ENCODE measurements at places on chromosomes 7 and 10. TPM values are rescaled to one million over a fixed set of nuclear protein-coding genes. Genes with fewer than 3 reads are reported as not detected.

DNA sequence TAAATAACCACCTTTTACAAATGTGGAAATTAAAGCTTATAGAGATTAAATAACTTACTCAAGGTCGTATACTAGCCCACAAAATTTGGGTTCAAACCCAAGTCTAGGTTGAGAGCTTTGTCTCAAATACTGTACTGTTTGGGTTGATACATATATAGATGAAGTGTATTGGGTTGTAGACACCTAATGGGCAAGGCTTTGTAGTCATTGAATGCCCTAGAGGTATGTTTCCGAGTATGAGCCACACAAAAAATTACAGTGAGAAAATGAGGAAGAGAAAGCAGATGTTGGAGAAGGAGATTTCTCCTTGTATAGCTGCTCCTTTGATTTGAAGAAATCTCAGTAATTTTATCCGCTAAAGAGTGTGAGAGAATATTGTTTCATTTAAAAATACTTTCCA is 60.6 kb downstream of the C1GALT1 start:
- DNase-seq = no peak

DNA sequence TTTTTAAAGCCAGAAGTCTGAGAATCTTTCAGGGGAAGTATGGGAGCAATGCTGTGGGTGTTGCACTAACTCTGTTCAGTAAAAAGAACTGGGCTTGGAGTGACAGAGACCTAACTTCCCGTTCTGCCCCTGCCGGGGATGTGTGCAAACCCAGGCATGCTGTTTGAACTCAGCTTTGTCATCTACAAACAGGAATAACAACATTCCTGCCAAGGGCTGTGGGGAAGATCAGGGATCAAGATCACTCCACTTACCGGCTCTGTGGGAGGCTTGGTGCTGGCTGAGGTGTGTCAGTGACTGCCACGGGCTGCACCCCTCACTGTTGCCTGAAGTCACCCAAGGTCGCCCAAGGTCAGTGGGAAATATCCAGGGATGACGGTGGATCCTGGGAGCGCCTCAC is 23.1 kb upstream of the DRGX start:
- DNase-seq = no peak

GRCh38 chr7:34835901-34836600 is 178.0 kb downstream of the NPSR1 start:
- no peak for DNase-seq

GRCh38 chr7:55983537-55983936 is 19.2 kb downstream of the NIPSNAP2 start:
- no peak for DNase-seq

DNA sequence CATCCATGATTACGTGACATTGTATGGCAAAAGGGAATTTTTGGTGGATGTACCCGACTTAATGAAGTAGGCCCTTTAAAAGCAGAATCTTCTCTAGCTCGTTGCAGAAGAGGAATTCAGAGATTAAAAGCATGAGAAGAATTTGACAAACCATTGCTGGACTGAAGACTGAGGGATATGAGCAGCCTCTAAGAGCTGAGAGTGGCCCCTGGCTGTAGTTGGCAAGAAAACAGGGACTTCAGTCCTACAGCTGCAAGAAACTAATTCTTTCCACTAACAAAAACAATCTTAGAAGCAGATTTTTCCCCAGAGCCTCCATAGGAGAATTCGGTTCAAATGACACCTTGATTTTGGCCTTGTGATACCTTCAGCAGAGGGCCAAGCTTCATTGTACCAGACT is 34.1 kb downstream of the MACC1 start:
- DNase-seq = no peak

GRCh38 chr10:27276581-27276980 is 36.0 kb upstream of the ACBD5 start:
- no peak for DNase-seq

DNA sequence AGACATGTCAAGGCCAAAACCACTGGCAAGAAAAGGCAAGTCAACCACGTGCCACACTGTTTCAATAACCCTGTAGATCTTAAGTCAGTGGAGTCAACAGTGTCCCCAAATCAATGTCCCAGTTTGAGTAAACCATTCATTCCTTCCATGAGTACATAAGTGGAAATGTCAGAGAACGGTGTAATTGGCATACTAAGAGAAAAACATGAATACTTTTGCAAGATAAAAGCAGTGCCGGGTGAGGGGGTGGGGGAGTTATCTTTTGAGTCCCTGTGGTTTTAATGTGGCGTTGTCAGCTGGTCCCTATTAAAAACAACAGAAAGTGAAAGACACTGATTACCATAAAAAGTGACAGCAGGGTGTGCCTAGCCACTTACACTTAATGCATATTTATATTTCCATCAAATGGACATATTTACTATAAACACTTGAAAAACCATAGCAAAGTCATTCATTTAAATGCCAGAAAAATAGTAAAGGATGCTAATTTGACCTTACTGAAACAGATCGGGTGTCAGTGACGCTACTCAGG is 37.8 kb downstream of the RSU1 start:
- no peak for DNase-seq

DNA sequence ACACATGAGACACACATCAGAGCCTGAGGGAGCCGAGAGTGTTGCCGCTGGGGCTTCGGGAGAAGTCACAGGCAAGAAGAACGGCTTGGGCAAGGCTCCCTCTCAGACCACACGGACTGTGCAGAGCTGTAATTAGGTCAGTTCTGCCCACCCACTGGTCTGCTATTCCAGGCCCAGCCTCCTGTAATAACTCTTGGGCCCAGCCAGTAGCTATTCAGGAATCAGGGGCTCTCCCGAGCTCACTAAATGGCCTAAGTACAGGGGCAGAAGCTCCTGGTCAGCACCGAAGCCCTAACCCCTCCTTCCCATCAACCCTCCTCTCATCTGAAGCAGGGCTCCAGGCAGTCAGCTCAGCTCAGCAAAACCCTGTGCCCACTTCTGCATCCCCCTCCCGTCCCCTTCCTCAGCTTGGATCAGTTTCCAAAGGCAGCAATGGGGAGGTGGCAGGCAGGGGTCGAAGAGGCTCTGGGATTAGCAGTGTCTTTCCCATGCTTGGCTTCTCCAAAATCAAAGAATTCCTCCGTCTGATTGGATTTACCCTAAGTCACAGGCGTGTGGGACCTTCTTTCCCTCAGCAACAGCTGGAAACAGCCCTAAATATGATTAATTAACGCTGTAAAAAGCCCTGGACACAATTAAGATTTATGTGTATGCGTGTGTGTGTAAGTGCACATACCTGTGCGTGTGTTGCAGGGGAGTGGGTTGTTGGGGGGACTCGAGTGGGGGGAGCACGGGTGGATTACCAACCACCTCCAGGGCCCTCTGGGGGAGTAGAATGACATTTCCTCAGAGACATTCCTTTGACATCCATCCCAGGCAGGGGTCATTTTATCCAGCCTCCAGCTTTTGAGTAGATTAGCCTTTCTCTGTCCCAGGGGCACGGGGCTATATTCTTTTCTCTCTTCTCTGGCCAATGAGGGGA is 48.4 kb upstream of the BTRC start:
- no peak for DNase-seq

DNA sequence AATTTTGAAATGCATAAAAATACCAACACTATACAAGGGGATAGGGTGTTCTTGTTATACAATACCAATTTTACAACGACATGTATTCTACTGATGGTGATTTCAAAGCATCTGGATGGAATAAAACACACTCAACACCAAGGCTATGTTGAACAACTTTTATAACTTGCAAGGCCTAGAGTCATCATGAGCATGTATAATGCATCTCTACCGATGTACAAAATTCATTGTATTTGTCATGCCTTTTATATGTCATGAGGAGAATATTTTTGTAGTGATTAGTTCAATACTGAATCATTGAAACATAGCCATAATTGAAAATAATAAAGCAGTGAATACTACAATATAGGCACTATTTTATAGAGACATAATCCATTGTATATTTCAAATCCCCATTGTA is 160.2 kb downstream of the ETV1 start:
- DNase-seq = no peak

- DNase-seq = no peak
These were observed 23.3 kb downstream of the CLIP2 start for GRCh38 chr7:74312418-74313028.

GRCh38 chr7:144842377-144842851 is 6.6 kb upstream of the TPK1 start:
- no peak for DNase-seq

- no peak for DNase-seq
These were observed 50.6 kb downstream of the ZNF438 start for GRCh38 chr10:30980951-30981616.

DNA sequence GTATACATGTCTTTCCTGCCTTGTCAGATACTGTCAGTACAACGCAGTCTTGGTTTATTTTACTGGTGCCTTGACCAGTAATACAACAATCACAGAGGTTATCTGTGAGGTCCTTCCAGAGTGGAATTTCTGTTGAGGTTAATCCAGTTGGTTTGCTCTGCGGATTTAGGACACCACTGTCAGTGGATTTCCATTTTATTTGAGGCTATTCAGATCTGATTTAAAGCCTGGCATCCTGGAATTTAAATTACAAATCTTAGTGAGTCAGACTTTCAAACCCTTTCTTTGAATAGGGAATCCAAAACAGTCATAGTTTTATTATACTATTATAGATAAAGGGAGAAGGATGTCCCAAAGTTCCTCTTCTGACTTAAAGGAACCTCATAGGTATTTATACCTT is 40.5 kb downstream of the ANLN start:
- no peak for DNase-seq

DNA sequence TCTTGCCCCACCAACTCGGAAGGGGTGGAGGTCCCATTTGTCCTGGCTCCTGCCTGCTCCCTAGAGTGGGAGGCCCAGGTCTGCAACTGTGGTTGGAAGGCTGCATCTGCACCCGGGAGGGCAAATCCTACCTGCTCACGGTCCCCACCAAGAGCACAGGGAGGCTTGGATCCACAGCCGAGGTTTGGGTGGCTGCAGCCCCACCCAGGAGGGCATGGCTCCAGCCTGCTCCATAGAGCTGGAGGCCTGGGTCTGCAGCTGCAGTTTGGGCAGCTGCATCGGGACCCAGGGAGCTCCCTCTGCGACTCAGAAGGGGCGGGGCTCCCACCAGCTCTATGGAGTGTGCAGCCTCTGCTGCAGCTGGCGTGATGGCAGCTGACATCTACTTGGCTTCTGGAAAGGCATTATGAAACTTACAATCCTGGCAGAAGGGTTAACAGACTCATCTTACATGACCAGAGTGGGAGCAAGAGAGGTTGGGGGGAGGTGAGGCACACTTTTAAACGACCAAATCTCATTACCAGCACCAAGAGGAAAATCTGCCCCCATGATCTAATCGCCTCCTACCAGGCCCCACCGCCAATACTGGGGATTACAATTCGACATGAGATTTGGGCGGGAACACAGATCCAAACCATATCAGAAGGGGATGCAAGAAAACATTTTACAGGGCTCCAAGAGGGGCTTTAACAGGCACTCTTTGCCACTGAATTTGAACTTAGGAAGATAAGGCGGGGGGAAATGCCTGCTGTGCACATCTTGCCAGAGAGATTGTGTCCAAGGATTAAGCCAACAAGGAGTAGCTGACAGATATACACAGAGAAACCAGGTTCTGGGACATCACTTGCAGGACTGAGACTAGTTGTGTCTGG is 8.2 kb upstream of the BLVRA start:
- DNase-seq = no peak

DNA sequence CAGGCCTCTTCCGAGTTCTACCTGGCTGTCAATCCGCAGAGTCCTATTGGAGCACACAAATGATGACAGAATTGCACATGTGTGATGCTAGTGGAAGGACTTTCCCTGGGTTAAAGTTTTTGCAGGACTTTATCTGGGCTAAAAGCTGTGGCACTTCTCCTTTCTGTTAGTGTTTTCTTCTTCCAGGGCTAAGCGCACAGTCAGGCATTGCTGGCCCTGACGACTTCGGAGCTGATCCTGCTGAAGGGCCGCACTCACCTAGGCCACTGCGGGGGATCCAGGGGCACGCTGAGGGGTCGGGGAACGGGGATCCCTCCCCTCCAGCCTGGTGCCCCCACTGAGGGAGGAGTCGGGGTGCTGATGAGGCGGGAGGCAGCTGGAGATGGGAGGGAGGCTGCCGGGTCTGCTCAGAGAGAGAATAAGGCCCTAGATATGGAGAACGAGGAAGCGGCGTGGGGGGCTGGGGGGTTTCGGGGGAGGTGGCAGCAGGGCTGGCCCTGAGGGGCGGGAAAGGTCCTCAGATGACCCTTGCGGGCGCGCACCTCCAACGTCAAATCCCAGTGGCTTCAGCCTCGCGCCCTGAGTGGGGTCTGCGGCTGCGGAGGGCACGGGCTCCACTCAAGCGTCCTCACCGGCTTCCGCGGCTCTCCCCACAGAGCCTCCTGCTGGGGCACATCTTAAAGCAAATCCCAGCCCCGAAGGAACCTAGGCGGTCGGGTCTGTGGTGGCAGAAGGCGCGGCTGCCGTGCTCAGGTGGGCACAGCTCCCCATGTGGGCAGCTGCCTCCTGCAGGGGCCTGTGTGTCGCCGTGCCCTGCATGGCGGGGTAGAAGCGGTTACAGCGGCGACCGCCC is 30.9 kb downstream of the AGR3 start:
- DNase-seq = no peak

- DNase-seq = no peak
These were observed 490.8 kb upstream of the CELF2 start for GRCh38 chr10:10526846-10527245.

DNA sequence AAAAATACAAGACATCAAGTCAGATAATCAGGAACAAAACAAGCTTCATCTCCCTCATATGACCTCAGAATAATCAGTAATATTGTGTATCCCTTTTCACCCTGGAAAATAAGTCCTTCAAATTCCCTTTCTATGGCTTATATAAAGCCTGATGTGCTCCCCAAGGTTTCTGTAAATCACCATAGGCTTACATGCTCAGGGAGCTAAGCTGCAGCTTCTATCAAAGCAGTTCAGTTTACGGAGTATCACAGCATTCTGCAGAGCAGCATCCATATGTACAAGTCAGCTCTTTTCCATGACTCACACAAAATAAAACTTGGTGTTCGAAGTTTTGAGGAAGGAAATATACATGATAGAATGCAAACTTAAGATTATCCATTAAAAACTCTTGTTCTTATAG is 225.6 kb downstream of the LRRTM3 start:
- no peak for DNase-seq

DNA sequence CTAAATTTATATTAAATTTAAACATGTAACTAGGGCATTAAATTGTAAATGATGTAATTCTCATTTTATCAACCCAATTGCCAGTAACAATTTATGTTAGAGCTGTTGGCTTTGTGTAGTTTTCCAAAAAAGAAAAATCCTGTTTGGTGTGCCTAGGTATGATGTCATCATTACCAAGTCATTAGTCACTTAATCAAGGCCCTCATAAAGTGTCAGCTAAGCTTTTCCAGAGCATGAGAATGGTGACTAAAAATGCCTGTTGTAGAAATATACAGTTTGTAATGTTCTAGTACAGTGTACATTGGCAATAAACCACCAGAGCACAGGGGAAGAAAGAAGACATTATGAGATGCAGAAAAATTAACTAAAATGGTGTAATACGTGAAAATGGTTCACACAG is 593.8 kb upstream of the ANKRD30A start:
- no peak for DNase-seq

- DNase-seq = no peak
These were observed 21.6 kb upstream of the EEPD1 start for GRCh38 chr7:36131499-36131898.

The ASIC3 gene
- 0.05 TPM for total RNA-seq

The HOXA7 gene
- total RNA-seq = under 0.01 TPM

The GSTO2 gene
- total RNA-seq = 4.6 TPM

The TMEM270 gene
- not detected for total RNA-seq

The CRHR2 gene
- not detected for total RNA-seq

The PLEKHS1 gene
- total RNA-seq = not detected

The TMEM178B gene
- total RNA-seq = under 0.01 TPM

The NPTX2 gene
- 1.5 TPM for total RNA-seq

The SH2D4B gene
- total RNA-seq = 0.19 TPM

The BRAF gene
- 19.9 TPM for total RNA-seq

The AOC1 gene
- not detected for total RNA-seq

The IDI2 gene
- not detected for total RNA-seq

The TSPAN12 gene
- total RNA-seq = 21.5 TPM

The LDB3 gene
- total RNA-seq = 0.09 TPM

All from liver (tissue), 10 donors.